ENCODE measurements at places on chromosomes 3 and 15.

GRCh38 chr15:64930778-64931371 lies 19.2 kb downstream of the ANKDD1A start:
- no peak for DNase-seq

- no peak for DNase-seq
These were observed 144.5 kb downstream of the MBNL1 start for GRCh38 chr3:152413240-152413639.

GRCh38 chr15:77667338-77668234 lies 34.9 kb upstream of the LINGO1 start:
- no peak for DNase-seq

DNA sequence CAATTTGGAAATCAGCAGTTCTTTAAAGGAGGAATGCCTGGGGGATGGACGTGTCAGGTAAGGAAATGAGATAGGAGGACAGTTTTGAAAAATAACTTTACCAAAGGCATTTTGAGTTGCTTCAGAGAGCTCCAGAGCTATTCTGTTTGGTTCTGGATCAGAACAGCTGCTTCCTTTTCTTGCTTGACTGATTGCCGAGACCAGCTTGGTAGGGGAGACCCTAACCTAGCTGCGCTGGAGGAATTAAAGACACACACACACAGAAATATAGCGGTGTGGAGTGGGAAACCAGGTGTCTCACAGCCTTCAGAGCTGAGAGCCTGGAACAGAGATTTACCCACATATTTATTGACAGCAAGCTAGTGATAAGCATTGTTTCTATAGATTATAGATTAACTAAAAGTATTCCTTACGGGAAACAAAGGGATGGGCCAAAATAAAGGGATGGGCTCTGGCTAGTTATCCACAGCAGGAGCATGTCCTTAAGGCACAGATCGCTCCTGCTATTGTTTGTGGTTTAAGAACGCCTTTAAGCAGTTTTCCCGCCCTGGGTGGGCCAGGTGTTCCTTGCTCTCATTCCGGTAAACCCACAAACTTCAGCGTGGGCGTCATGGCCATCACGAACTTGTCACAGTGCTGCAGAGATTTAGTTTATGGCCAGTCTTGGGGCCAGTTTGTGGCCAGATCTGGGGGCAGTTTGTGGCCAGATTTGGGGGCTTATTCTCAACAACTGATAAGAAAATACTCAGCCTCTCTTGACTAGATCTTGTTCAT lies 556.0 kb downstream of the ROBO1 start:
- DNase-seq: no peak

DNA sequence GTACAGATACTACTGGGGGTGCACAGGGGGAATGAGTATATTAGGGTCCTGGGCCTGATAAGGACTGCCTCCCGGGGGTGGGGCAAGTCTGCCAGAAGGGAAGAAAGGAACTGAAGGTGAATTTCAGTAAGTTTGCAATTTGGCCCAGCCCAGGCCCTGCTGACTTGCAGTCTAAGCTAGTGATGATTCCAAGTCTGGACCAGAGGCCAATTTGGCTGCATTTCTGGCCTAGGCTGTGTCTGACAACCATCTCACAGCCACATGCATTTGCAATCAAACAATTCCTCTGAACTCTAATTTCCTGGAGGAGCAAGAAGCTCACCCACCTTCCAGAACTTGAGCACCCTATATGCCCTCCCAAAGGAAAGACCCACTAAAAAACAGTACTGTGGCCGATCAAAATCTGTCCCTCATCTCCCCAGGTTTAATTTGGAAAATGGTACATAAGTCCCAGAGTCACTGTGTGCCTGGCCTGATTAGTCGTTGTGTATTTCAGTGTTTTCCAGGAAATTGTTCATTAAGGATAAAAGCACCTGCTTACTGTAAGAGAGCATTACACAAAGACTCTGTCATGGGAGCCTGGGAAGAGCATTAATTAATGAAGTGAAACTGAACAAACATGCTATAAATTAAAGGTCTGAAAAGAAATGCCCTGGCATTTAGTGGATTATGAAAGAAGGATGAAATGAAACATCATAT lies 114.5 kb downstream of the MEGF11 start:
- no peak for DNase-seq

DNA sequence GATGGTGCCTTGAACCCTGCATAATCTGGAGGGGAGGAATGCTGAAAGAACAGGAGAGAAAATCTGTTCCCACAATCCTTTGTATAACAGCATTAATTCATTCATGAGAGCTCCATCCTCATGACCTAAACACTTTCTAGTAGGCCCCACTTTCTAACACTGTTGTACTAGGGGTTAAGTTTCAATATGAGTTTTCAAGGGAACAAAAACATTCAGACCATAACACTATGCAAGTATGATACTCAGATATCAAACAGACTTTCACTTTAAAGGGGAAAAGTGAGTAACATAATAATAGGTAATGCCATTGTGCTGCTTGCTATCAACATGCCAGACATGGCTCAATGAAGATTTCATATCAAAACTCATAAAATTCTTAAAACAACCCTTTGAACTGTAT lies 32.4 kb upstream of the PLSCR2 start:
- no peak for DNase-seq

- DNase-seq: peak; percentile 68
These were observed 16.8 kb downstream of the LPP start for GRCh38 chr3:188170461-188171459.

GRCh38 chr3:50454481-50455070 lies 48.9 kb downstream of the CACNA2D2 start:
- no peak for DNase-seq
